ENCODE measurements at places on chromosomes 16 and 17.

GRCh38 chr16:30381291-30382041 is 895 bp downstream of the SEPTIN1 start:
- DNase-seq: no peak

DNA sequence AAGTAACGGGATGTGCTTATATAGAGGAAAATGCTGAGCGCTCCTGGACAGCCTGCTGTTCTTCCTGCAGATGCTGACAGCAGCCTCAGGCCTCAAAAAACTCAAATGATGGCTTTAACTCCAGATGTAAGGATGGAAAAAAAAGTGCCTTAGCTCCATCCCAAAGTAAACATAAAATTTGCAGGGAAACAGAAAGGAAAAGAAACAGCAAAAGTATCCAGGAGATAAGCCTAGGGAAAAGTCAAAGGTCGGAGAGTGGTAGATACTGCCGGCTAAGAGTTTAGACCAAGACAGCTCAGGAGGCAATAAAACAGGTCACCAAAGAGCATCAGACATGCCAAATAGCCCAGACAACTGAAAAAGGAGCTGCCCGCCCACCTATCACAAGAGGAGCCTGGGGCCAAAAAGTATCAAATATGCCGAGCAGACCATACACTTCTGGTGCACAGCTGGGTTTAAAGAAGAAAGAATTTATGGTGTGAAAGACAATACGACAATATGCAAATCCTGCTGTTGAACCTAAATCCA is 6.9 kb downstream of the KRT31 start:
- DNase-seq: no peak

DNA sequence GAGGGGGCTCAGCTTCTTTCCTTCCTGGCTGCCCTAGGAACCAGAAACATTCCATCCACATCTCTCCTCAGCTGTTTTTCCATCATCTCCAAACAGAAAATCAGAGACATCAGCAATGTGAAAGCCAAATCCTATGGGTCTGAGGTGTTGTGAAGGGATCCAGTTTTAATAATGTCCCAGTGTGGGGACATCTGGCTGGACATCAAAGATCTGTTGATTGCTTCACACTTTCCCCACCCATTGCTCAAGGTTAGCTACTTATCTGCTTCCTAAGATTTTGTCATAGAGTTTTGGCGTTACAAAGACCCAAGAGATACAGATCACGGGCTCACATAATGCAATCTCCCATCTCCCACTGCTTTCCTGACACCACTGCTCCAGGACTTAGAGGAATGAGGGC is 47.8 kb upstream of the AXIN2 start:
- DNase-seq: no peak

DNA sequence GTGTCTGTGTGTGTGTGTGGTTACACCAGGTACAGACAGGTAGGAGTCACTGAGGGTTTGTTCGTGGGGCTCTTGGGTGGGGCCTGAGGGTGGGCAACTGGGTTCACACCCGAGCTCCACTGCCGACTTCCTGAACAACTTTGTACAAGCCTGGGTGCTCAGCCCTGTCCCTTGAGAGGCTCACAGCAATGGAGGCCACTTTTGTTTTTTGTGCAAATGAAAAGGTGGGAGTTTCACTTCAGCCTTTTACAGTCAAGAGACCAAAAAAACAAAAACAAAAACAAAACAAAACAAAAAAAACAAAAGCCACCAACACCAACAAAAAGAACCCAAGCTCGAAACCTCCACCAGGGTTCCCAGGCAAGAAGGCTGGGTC is 2.4 kb downstream of the RHBDF2 start:
- no peak for DNase-seq

All from NCI-H1436 (cell line).